Uterus (tissue), 4 donors: ENCODE measurements at places on chromosomes 12 and 14.

DNA sequence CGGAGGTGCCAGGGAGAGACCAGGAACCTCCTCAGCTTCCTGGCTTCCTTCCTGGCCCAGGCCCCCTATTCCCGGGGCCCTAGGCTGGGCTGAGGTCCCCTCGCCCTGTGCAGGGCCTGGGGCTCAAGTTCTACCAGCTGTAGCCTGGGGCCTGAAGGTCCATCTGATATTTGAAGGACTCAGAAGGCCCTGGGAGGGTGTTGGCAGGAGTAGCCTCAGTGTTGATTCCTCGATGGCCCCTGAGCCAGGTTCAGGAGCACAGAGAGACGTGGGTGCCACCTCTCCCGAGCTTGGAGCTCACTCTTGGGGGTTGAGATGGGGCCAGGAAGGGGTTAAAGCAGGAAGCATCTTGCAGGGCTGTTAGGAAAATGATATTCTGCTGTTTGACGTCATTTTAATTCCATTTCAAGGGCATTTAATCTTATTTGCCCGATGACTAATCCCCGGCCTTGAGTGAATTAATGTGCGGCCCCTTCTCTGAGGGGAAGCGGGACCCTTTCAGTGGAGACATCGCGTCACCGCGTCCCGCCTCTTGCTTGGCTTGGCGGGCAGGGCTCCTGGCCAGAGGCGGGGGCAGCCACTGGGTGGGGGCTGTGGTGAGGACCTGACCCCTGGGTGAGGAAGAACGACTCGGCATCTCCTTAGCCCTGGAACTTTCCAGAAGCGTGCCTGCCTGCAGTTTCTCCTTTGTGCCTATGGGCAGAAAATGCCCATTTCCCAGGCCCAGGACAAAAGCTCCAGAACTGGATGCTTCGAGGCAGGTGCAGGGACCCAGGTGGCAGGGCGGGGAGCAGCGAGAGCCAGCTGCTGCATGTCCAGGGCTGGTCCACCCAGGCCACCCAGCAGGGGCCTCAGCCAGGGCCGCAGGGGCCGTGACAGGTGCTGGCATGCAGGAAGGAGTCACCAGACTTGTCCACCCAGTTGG is 158.3 kb downstream of the KIF26A start:
- no peak for DNase-seq

- DNase-seq = no peak
Observed at GRCh38 chr12:91663310-91663709, 480.7 kb upstream of the DCN start.

GRCh38 chr14:33404054-33404453 is 465.4 kb downstream of the NPAS3 start:
- DNase-seq = no peak

- no peak for DNase-seq
Observed at GRCh38 chr12:7460375-7461259, 16.7 kb upstream of the CD163L1 start.

DNA sequence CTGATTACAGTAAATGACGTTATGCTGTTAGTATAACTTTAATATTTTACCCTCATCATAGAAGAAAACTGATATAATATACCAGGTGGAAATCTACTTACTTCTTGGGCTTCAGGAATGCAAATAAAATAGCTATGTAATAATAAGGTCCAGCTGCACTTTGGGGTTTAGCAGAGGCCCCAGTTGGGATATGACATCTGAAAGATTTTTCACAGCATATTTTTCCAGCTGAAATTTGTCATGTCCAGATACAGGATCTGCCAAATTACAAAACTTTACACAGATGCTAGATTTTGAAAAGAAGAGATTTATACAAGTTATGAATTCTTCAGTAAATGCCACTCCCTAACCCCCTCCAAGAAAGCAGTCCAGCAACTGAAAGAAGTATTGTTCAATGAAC is 29.2 kb upstream of the DCN start:
- DNase-seq = no peak

- no peak for DNase-seq
Observed at GRCh38 chr12:32443491-32443890, 44.1 kb downstream of the FGD4 start.

DNA sequence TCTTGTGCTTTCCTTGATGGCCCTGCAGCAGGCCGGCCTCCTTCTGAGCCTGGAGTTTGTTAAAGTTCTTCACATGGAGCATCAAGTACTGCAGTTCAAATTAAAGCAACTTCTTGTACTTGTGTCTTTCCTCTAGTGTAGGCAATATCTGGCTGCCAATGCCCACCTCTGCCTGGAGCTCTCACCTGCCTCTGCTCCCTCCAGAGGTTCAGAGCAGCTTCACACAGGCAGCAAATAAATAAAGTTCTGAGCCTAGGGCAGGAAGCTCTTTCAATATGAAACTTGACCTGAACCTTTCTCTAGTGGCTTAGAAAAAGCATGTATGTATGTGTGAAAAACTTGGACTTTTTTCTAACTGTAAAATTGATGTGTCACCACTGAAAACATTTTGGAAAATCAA is 65.9 kb downstream of the ITPR2 start:
- no peak for DNase-seq

DNA sequence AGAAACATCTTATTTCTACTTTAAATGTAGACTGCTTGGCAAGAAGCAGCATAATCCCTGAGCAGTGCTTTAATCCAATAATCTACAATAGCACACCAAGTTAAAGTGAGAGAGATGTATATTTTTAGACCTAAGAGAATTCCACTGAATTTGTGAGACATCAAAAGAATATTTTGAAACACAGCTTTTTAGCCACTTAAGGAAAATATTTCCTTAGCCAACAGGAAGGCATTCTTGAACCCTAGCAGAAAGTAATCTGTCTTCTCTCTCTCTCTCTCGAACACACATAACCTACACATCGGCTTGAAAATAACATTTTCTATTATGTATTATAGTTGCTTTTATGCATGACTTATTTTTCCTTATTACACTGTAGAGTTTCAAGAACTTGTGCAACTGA is 34.0 kb downstream of the KITLG start:
- DNase-seq = no peak

DNA sequence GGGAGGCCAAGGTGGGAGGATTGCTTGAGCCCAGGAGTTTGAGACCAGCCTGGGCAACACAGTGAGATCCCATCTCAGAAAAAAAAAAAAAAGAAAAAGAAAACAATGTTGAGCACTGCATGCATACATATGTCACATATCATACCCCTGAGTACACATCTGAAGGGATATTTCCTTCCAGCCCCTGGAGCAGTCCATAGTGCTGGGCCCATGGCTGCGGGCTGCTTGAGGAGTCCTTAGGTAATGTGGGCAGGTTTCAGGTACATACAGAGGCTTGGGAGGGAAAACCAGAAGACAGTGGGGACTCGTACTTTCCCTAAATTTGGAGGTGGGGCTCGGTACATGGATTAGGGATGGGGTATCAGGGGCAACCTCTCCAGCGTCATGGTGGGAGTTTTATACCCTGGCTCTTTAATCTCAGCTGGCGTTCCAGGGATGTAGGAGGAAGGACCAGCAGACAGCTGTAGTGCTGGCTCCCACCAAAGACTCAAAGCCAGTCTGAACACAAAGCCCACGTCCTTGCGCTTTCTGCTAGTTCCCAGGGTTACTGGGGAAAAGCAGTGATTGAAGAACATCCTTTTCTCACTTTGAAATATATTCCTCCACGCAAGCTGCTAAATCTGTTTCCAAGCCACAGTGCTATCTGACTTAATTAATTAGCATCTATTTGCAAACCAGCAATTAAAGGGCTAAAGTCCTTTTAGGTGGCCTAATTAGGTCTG is 5.2 kb downstream of the OTUB2 start:
- no peak for DNase-seq

- no peak for DNase-seq
Observed at GRCh38 chr12:510071-510825, 50.5 kb downstream of the B4GALNT3 start.

GRCh38 chr14:54348001-54348611 is 48.7 kb upstream of the CDKN3 start:
- DNase-seq = no peak

DNA sequence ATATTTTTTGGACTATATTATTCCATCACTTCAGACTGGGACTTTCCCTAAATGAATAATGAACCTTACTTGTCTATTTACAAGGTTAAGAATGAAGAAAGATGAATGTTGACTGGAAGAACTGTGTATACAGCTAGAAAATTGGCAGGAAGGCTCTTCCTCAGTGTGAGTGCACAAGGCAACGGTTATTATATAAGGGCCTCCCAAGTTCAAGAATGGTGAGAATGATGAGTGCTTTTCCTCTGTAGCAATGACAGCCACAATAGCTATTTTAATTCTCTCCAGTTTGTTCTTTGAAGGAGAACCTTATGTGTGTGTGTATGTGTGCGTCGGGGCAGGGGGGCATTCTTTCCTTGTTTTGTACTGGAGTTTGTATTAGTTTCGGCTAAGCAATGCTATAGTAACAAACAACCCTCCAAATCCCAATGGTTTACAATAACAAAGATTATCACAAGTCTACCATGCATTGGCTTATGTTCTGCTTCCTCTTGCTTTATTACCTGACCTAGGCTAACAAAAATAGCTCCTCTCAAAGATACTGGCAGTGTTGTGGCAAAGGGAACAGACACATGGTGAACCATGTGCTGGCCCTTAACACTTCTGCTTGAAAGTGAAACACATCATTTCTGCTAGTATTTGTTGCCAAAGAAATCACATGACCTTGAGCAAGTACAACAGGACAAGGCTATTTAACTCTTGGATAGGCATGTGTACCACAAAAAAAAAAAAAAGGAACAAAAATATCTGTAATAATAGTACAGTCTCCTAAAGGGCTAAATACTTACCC is 139.5 kb downstream of the RMST start:
- no peak for DNase-seq

- DNase-seq = no peak
Observed at GRCh38 chr12:22626406-22626805, 1.4 kb downstream of the ETNK1 start.

- DNase-seq = peak; percentile 46
Observed at GRCh38 chr14:95389471-95390011, 69.8 kb upstream of the CLMN start.

DNA sequence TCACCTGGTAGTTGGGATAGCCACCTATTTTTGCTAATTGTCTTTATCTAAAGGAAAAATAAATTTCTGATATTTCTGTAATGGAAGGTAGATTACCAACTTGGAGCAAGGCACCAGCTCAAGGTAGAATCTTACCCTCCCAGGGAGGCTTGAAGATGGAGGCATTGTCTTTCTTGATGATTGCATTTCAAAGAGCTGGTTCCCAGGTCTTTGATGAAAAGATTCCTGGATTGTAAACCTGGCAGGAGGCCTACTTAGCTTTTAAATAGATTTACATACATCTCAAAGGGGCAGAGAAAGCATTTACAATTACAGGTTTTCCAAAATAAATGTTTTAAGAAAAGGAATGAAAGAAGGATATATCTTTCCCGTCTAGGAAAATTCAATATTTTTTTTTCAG is 729.2 kb downstream of the LRFN5 start:
- no peak for DNase-seq

- DNase-seq = no peak
Observed at GRCh38 chr14:99029916-99030305, 242.1 kb downstream of the BCL11B start.

GRCh38 chr14:91369628-91370445 is 47.8 kb downstream of the CCDC88C start:
- no peak for DNase-seq

GRCh38 chr14:75911883-75912282 is 69.9 kb downstream of the TGFB3 start:
- DNase-seq = no peak

DNA sequence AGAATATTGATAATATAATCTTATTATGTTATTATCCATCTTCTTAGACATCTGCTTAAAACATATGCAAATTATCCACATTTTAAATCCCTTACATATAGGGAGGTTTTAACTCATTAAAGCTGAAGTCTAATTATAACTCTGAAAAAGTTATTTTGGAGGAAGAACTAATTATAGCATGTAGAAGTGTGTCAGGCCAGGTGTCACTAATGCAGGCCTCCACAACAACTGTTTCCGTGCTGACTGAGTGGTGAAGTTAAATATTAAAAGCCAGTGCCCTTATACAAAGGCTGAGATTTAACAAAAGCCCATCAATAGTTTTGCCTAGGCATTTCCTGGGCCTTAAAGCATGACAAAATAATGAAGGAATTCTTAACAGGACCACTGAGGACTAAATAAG is 157.4 kb downstream of the LRRK2 start:
- no peak for DNase-seq

- DNase-seq = peak; percentile 21
Observed at GRCh38 chr12:21989819-21990412, 48.7 kb upstream of the ABCC9 start.

DNA sequence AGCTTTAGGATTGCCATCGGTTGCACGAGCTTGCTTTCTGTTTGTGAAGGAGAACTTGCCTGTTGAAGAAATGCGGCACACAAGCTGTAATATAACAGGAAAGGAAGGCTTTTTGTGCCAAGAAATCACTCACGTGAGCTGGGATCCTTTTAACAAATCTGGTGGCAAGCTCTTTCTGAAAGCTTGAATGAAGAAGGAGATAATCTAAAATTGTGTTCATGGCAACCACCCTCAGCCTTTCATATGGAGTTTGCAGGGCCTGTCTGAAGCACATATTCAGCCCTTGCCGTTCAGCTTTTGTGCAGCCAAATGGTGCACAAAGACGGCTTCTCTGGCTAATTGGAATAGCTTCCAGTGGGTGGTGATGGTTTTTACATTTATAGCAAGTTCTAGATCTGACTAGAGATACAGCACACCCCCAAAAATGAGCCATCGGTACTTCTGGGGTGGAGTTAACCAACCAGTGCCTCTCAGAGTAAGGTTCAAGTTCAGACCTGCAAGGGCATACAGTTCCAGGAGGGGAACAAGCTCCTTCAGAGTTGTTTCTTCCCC is 107.4 kb downstream of the AEBP2 start:
- no peak for DNase-seq

DNA sequence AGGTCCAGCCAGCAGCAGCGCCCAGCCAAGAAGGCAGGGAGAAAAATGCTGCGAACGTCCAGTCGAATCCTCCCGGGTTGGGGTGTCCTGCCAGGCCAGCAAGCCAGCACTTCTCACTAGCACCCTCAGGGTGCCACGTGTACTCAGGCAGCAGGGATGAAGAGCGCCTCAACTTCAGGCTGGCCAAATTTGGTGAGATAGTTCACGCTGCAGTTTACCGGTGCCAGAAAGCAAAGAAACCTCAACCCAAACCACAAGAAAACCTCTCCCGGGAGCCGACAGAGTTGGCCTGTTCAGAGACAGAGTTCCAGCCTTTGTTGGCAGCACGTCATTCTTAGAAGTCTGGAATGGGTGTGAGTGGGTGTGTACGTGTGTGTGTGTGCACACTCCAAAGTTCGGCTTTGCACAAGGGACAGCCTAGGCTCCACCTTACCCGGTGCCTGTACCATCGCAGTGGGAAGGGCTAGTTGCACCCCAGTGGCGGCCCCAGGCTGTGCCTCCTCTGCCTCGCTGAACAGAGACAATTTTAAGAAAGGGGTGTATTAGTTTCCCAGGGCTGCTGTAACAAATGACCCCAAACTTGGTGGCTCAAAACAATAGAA is 42.1 kb downstream of the ELK3 start:
- DNase-seq = peak; percentile 49

GRCh38 chr12:105382771-105383622 is 52.5 kb downstream of the C12orf75 start:
- peak; percentile 27 for DNase-seq
